ENCODE measurements at places on chromosomes 1 and 21.
A peak's percentile ranks its signal among the peaks of the same experiment; 100 is the strongest.

GRCh38 chr1:207309745-207310273 lies 11.7 kb upstream of the CD55 start:
- peak; percentile 55 for DNase-seq

DNA sequence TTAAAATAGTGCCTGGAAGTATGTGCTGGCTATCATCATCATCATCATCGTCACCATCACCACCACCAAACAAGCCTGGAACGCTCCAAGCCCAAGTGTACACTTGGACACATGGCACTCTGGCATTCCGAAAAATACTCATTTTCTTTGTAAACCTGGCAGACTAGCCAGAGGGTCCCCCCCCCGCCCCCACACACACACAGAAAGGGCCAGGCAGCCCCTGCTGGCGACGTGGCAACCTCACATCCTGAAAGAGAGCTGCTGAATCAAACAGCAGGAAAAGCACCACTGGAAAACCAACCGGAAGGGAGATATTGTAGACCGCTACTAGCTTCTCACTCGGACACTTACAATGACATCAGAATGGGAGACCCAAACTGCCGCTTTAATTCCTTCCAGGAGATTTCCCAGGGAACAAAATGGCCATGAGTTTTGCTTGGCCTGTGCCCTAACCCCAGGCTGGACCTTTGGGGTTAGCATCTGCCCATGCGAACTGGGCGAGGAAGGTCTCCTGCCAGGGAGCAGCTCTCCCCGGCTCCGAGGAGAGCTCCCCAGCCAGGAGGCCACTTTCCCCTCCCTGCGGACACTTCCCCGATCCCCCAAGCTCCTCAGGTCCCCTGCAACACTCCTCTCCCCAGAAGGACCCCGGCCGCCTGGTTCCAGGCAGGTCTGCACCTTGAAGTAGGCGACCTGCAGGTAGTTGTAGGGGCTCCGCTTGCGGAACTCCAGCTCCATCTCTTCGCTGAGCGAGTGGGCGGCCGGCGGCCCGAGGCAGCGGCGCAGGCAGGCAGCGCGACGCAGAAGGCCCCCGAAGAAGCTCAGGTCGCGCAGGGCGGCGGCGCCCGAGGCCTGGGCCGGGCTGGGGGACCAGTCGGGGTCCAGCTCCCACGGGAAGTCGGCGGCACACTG lies 742 bp downstream of the P3H1 start:
- DNase-seq = peak; percentile 65

GRCh38 chr1:154371436-154371835 lies 33.7 kb upstream of the IL6R start:
- DNase-seq = no peak

DNA sequence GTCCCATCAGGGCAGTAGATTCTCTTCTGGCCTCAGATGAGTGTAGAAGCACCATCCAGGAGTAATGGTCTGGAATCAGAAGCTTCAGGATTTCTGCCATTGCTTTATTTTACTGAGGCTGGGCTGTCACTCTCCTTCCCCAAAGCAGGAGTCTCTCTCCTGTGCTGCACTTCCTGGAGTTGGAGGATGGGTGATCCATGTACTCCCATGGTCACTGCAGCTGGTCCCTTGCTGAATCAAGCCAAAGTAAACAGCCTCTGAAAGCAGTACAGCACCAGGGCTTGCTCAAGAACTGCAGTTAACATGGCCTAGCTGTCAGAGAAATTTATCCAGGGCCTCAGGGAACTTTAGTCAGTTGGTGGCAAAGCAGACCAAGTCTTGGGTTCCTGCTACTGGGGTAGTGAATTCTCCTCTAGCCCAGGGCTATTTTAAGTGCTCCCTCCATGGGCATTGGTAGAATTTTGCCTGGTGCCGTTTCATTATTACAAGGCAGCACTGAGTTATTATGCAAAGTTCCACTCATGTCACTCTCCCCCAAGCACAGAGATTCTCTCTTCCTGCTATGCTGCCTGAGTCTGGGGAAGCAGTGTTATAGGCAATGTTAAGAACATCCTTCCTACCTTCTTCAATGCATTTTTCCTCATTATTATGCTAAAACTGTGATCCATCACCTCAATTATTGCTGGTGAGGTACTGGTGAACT lies 29.5 kb downstream of the DRAM2 start:
- no peak for DNase-seq

DNA sequence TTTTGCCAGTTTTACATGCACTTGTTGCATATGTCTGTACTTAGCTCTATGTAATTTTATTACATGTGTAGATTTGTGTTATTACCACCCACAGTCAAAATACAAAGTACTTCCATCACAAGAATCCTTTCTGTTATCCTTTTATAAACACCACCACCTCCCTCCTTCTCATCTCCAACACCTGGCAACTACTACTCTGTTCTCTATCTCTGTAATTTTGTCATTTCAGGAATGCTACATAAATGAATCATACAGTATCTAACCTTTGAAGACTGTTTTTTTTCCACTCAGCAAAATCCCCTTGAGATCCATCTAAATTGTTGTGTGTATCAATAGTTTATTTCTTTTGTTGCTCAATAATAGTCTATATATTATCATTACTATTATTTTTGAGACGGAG lies 64.5 kb upstream of the COP1 start:
- no peak for DNase-seq

GRCh38 chr21:14875704-14876523 lies 188.9 kb downstream of the NRIP1 start:
- DNase-seq = peak; percentile 25

- DNase-seq = no peak
Observed at GRCh38 chr1:26752519-26752918, 35.2 kb upstream of the PIGV start.

GRCh38 chr1:41812051-41812450 lies 106.7 kb downstream of the HIVEP3 start:
- DNase-seq = peak; percentile 56

DNA sequence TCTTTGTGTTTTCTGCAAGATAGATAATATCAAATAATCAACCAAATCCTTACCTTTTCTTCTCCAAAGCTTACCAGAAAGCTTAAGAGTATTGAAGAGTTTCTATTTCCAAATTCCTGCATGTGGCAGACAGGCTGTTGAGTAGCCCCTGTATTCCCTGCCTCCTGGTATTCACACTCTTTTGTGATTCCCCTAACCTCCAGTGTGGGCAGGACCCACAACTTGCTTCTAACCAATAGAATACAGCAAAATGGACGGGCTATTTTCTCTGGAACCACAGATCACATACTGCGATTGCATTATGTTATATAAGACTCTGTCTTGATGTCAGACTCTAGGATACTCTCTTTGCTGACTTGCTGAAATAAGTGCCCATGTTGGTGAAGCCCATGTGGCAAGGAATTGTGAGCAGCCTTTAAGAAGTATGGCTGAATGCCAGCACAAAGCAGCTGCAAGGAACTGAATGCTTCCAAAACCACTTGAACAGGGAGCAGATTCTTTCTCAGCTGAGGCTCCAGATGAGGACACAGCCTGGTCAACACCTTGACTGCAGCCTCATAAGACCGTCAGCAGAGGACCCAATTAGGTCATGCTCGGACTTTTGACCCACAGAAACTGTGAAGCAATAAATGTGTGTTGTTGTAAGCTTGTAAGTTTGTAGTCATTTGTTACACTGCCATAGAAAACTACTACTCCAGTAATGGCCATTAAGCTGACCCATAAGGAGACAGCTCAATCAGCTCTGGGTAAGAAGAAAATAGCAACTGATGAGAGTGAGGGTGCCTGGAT lies 47.9 kb upstream of the PLXNA2 start:
- DNase-seq = no peak

GRCh38 chr1:241551759-241552638 lies 19.8 kb downstream of the KMO start:
- DNase-seq = peak; percentile 93

- peak; percentile 33 for DNase-seq
Observed at GRCh38 chr1:111497592-111497991, 5.8 kb downstream of the ADORA3 start.

- DNase-seq = no peak
Observed at GRCh38 chr1:159828176-159828575, 1.5 kb downstream of the SLAMF8 start.

DNA sequence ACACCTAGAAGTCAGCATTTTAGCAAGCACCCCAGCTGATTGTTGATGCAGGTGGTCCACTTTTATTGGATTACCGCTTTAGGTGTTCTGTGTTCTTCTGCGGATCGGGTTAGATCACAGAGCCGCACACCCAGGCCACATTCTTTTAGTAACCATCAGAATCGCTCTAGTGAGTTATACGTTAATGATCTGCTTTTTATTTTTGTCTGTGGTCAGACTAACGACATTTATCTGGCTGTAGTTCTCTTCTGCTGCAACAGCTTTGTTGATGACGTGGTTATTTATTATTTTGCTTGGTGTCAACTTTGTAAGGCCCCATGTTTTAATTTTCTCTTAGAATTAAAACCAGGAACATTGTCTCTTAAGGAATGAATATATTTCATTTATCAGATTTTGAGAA lies 18.2 kb downstream of the SCCPDH start:
- no peak for DNase-seq

GRCh38 chr1:75341537-75341936 lies 207.3 kb downstream of the LHX8 start:
- peak; percentile 53 for DNase-seq

GRCh38 chr1:22416555-22417454 lies 34.8 kb upstream of the ZBTB40 start:
- DNase-seq = peak; percentile 71

DNA sequence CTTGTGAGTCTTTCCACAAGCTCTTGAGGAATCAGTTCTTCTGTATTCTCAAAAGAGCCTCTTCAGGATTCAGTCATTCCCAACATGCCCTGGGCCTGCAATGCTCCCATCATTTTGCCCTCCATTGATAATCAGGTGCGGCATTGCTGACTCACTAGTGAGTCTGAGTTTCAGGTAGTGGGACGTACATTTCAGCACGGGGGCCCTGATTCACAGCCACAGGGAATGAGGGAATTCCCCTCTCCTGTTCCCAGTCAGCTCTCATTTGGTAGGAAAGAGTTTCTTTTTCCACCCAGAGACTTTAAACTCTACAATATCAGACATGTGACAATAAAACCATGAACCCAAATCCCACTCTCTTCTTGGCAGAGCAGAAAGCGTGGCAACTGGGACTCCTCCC lies 3.7 kb upstream of the IRF6 start:
- DNase-seq = no peak

DNA sequence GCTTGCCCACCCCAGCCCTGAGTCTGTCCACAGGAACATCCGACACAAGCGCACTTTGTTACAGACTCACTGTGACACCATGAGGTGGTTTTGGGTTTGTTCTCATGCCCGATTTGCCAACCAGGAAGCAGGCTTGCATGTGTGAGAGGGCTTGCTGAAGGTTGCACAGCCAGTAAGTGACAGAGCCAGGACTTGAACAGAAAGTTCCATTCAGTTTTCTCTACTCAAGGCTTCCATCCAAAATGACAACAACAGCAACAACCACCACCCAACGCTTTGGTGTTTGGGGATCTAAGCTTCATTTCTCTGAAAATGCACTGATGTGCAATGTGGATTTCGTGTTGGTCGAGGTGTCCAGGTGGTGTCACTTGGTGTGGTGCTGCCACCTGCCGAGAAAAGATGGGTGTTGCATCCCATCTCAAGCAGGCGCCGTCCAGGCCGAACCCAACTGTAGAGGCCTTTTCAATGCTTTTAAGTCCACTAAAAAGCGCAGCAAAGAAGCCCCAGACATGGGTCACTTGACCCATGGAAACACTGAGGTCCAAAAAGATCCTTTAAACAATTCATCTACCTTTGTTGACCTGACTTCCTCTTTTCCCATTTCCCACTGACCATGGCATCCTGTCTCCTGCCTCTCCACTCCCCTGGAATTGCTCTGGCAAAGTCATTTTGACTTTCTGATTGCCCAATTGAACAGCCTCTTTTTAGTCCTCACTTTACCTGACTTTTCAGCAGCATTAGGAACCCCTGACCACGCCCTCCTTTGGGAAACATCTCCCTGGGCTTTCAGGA lies 12.2 kb downstream of the CITED4 start:
- DNase-seq = peak; percentile 85

DNA sequence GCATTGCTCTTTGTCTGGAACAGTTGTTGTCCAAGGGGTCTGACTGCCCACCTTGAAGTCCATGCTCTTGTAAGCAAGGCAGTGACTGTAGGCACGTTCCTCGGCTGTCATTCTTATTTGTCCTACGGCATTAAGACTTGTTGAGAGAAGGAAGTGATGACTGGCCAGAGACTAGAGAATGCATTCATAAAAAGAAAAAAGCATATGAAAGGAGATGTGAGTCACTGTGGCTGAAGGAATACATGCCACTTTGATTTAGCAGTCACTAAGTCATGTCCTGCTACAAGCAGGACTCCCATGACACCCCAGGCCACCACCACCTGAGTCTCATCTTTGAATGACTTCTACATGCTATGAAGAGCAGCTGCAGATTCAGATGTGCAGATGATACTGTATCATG lies 50.5 kb downstream of the CNN3 start:
- DNase-seq = no peak

GRCh38 chr1:11569551-11569950 lies 84.7 kb downstream of the FBXO2 start:
- DNase-seq = no peak

DNA sequence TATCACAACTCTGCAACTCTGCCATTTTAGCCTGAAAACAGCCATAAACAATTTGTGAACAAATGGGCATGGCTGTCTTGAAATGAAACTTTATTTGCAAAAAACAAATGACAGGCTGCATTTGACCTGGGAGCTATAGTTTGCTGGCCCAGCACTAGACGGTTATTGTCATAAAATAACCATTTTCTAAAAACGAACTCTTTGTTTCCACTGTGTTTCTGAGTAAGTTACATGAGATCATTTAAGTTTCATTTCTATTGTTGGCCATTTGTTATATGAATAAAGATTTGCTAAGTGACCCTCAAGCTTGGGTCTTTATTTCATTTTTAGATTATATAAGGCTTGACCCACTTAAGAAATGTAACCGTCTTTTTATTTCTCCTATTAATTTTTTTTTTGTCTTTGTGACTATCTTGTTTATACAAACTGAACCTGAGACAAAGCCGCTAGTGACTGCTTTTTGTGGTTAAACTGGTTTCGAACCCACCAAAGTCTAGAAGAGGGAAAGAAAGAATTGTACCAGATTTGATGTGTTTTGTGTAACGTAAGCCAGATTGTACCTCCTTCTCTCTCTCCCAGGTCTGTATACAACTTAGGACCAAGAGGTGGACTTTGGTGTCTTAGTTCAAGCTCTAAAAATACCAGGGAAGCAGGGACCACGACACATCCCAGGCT lies 12.9 kb upstream of the KCNJ15 start:
- DNase-seq = no peak

- no peak for DNase-seq
Observed at GRCh38 chr1:230375147-230375546, 51.0 kb downstream of the PGBD5 start.

- no peak for DNase-seq
Observed at GRCh38 chr21:33948951-33949444, 33.4 kb upstream of the ATP5PO start.

- no peak for DNase-seq
Observed at GRCh38 chr1:186009039-186009737, 275.0 kb downstream of the HMCN1 start.

GRCh38 chr1:202245391-202245790 lies 51.8 kb downstream of the LGR6 start:
- DNase-seq = no peak

- DNase-seq = no peak
Observed at GRCh38 chr1:199959033-199959774, 68.3 kb upstream of the NR5A2 start.

All from B cell (primary cell).